ENCODE measurements at places on chromosomes 11 and 22. TPM values are rescaled to one million over a fixed set of nuclear protein-coding genes. Genes with fewer than 3 reads are reported as not detected.
A peak's percentile ranks its signal among the peaks of the same experiment; 100 is the strongest.

PRODH gene
- total RNA-seq: 1.5 TPM

SAA4 gene
- total RNA-seq: 2.6 TPM

SLC7A4 gene
- 0.14 TPM for total RNA-seq

DNA sequence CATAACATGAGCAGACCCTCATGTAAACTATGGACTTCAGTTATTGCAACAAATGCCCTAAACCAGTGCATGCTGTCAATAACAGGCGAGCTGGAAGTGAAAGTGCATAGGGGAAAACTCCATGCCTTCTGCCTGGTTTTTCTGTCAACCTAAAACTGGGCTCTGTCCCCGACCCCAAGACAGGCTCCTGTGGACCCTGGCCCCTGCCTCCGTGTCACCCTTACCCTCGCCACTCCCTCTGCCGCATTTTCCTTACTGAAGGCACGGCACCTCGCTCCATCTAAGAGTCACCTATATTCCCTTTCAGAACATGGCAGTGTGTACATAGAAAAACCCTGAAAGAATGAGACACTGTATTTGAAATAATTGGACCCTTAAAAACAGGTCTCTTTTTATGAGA is 151.3 kb downstream of the SHANK2 start:
- H3K27ac ChIP-seq: no peak overlapping the region
- no peaks in the 10 kb centered on the region for H3K27me3 ChIP-seq
- no peak for DNase-seq
- H3K36me3 ChIP-seq: peaks cover 26% of the 10 kb centered on the region
- H3K4me3 ChIP-seq: no peak overlapping the region

DNA sequence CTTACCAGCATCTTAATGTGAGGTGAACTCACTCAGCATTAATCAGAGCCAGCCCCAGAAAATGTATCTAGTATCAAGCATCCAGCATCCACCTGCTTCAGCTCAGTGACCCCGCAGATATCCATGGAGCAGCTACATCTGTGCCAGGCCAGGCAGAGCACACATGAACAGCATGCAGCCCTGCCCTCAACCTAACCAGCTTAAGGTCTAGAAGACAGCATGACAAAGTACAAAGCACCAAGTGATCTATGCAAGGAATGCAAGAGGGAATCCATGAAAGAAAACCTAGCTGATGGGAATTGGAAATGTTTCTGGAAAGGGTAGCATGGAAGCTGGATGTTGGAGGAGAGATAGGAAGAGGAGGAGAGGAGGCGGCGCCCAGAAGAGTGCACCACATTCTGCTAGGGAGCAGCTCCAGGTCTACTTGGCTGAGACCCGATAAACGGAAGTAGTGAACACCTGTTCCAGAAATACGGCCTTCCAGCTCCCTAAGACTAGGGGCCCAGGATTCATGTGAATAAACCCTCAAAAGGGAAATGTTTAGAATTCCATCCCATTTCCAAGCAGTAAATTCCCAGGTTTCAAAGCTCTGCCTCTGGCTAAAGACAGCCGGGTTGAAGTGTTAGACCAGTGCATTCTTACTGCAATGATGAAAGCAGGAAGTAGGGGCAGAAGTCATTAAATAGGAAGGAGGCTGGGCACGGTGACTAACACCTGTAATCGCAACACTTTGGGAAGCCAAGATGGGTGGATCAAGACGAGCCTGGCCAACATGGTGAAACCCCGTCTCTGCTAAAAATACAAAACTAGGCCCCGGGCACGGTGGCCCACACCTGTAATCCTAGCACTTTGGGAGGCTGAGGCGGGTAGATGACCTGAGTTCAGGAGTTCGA is 23.5 kb upstream of the L3MBTL2 start:
- peak overlapping the region; percentile 82 for H3K27ac ChIP-seq
- H3K36me3 ChIP-seq: peaks cover 36% of the 10 kb centered on the region
- peak; percentile 25 for DNase-seq
- no peaks in the 10 kb centered on the region for H3K27me3 ChIP-seq
- H3K4me3 ChIP-seq: peak overlapping the region; percentile 24

- H3K4me1 ChIP-seq: peaks cover 15% of the 10 kb centered on the region
- H3K36me3 ChIP-seq: peaks cover 35% of the 10 kb centered on the region
- H3K27ac ChIP-seq: no peak overlapping the region
- no peak for DNase-seq
- no peak overlapping the region for H3K4me3 ChIP-seq
Observed at GRCh38 chr11:64903291-64903833, 13.6 kb downstream of the ATG2A start.
